ENCODE measurements at places on chromosomes 1 and 21.

- no peak for DNase-seq
These were observed 112.5 kb upstream of the NGF start for GRCh38 chr1:115450501-115451040.

GRCh38 chr1:116857092-116857491, 52.6 kb upstream of the PTGFRN start:
- no peak for DNase-seq

DNA sequence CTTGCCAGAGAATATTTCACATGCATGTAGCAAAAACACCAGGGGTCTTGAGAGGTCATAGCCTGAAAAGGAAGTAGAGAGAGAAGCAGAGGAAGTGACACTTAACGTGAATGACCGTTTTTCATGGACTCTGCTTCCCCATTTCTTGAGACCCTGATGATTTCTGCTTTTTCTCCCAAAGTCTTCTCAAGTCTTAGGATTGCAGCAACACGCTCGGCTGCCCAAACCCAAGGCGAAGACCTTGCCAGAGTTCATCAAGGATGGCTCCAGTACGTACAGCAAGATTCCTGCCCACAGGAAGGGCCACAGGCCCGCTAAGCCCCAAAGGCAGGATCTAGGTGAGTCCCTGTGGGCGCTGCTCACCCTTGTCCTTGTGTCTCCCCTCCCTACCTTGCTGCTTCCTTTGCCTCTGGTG, 12.8 kb downstream of the THEMIS2 start:
- DNase-seq: no peak

- DNase-seq: no peak
These were observed 103.6 kb downstream of the SCMH1 start for GRCh38 chr1:41138549-41138948.

DNA sequence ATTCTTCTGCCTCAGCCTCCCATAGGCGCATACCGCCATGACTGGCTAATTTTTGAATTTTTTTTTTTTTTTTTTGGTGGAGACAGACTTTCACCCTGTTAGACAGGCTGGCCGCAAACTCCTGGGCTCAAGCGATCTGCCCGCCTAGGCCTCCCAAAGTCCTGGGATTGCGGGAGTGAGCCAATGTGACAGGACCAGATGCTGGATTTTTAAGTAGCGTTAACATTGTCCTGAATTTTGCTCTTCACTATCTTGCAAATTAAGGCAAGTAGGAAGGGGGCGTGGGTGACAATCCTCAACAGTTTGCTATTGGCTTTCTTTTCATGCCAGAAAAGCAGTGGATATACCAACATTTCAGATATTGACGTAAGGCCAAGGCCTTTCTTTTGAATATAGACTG, 49.7 kb upstream of the TSNAX start:
- no peak for DNase-seq

DNA sequence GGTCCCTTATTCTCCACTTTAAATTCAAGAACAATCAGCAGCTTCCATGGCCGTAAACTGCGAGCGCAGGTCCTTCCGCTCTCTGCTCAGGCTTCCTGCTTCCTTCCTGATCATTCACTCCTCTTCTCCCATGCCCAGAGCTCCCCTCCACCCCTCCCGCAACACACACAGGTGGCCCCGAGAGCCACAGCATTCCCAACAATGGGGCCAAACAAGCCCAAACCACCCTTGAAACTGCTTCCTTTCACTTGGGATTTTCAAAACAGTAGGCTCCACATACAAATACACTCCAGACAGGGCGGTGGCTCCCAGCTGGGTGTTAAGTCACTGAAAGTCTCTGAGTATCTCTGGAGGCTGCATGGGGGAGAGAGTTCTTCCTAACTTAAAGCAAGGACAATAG, 11.4 kb downstream of the FAM89A start:
- DNase-seq: peak; percentile 19

GRCh38 chr1:96962216-96962615, 240.6 kb downstream of the PTBP2 start:
- no peak for DNase-seq

DNA sequence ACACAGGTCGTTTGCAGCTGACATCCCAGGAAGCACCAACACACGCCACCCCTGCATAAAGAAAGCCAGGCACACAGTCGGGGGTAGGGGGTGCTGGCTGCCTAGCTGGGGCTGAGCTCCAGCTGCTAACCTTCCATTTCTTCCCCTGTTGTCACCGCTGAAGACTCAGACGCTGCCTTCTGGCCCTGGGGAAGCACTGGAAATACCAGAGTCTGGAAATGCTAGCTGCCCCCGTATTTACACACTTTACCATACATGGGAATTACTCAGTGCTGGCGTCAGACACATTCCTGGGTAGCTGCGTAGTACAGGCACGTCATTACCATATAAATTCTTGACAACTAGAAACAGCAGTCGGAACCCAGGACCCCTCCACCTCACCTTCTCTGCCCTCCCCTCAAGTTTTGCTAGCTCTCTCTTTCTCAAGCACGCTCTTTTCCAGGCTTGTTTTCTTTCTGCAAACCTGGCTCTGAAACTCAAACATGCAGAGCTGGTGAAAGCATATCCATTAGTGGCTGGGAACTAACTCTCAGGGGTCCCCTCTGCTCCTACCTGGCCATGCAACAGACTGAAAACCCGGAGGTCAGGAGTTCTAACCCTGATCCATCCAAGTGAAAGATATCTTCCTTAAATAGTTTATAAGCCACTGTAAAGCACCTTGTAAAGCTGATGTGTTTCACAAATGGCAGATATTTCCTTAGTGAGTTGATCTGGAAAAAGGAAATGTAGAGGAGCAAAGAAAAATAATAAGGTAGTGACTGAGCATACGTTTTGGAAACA, 3.3 kb downstream of the CSRP1 start:
- DNase-seq: no peak

DNA sequence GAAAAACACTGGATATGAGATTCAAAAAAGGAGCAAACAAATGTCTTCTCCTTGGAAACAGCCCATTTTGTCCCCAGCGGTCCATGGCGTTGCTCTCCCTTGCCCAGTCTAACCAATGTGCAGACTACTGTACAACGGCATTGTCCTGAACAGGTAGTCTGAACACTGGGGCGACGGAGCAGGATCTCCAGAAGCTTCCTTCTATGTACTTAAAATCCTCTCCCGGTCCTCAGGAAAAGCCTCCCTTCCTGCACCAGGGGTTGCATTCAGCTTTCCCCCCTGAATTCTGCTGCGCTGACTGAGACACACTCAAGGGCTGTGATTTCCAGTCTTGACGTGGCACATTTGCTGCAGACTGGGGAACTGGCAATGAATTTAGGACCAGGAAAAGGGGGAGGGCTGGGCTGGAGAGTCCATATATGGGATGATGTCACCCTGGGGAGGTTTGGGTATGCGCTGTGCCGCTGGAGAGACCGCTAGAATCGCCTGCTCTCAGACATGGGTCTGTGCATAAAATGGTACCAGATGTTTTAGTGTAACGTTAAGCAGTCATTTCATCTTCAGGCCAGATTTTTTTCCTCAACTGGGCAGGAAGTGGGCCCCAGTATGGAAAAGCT, 275.9 kb upstream of the C1orf105 start:
- no peak for DNase-seq

DNA sequence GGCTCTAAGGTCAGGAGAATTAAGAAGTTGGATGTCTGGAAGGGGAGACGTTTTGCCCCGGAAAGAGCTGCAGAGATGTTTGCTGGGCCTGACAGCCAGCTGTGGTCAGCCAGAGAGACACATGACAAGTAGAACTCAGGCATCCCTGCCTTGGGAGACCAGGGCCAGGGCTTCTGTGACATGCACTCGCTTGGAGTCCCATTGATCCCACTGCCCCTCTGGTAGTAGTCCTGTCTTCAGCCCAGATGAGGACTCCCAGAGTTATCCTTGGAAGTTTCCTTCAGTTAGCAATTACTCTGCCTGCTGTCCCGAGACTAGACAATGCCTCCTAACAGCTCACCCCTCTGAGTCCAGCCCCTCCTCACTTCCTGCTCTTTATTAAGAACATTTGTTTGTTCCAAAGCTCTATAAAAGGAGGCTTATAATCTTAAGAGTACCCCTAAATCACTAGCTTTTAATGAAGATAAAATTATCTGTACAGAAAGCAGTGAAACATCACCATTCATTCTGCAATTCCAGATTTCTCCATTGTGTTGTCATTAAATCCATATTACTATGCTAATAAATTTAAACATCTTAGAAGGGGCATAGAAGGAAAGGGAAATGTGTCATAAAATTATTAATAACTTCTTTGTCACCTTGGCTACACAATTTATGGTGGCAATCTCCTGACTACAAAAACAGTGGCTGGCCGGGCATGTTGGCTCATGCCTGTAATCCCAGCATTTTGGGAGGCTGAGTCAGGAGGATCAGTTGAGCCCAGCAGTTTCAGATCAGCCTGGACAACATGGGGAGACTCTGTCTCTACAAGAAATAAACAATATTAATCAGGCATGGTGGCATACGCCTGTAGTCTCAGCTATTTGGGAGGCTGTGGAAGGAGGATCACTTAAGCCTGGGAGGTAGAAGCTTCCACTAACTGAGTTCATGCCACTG, 94.2 kb downstream of the KCNK1 start:
- DNase-seq: no peak

- no peak for DNase-seq
These were observed 60.6 kb downstream of the MYOM3 start for GRCh38 chr1:24051206-24051945.

DNA sequence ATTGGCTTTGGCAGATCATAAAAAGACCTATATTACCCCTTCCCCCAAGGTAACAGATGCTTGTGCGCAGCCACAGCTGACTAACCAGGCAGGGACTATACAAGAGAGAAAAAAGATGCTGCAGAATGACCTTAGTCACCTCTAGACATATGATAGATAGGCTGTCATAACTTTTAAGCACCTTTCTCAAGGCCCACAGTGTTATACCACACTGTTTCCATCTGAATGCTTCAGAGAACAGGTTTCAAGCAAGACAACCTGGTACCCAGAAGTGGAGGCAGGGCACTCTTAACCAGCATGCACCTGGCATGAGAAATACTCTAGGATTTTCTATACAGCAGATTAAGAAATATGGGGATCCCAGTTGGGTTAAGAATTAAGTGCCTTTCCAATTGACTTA, 12.8 kb upstream of the OVAAL start:
- DNase-seq: no peak

GRCh38 chr21:43733529-43734071, 14.7 kb downstream of the PDXK start:
- no peak for DNase-seq

DNA sequence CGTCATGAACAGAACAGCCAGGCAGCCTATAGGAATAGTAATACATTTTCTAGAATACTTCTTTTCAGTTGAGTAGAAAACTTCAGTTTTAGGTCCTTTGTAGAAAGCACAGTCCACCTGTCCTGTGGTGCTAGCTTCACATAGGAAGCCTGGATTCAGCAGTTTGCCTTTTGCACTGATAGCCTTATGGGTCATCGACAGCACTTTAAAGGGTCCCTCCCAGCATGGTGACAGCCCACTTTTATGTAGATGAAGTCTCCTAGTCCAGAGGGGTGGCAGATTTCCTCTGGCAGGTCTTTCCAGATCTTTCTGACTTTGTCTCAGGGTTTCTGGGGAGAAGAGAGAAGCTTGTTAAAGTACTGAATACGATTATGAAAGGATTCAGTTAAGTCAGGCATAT, 161.4 kb upstream of the TNR start:
- no peak for DNase-seq

GRCh38 chr1:215911406-215911968, 344.4 kb downstream of the KCTD3 start:
- no peak for DNase-seq

- DNase-seq: no peak
These were observed 239.0 kb downstream of the PTPRU start for GRCh38 chr1:29475326-29475725.

GRCh38 chr1:84856726-84857270, 36.2 kb downstream of the LPAR3 start:
- no peak for DNase-seq

DNA sequence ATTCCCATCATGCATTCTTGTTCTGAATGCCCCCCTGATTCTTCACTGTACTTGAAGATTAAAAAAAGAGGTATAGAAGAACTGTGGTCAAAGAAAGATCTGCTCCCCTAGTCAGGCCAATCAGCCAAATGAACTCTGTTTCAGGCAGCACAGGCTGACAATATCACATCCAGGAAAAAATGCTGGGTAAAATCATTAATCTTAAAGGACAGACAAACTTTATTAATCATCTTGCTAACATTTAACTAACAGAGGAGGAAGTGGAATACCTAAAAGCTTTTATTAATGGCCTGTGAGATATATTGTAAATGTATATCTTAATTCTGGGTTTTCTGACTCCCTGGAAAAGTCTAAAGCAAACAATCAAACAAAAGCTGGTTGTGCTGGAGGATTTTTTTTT, 660.5 kb upstream of the PRMT6 start:
- DNase-seq: no peak

GRCh38 chr1:20589331-20590278, 708 bp downstream of the CDA start:
- DNase-seq: no peak

DNA sequence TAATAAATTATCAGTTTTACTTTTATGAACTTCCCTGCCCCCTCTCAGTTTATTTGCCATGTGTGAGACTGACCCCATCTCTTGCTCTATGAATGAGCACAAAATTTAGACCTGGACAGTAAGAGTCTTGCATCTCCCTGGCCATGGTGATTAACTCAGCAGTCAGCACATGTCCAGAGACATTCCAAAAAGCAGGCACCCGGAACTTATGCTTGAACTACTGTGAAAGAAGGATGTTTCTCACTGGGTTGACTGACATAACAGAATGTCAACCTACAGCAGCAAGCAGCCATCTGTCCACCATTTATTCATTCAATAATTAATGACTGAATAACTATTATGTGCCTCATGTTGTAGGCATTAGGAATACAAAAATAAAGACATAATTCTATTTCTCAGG, 11.3 kb upstream of the SEC16B start:
- no peak for DNase-seq

DNA sequence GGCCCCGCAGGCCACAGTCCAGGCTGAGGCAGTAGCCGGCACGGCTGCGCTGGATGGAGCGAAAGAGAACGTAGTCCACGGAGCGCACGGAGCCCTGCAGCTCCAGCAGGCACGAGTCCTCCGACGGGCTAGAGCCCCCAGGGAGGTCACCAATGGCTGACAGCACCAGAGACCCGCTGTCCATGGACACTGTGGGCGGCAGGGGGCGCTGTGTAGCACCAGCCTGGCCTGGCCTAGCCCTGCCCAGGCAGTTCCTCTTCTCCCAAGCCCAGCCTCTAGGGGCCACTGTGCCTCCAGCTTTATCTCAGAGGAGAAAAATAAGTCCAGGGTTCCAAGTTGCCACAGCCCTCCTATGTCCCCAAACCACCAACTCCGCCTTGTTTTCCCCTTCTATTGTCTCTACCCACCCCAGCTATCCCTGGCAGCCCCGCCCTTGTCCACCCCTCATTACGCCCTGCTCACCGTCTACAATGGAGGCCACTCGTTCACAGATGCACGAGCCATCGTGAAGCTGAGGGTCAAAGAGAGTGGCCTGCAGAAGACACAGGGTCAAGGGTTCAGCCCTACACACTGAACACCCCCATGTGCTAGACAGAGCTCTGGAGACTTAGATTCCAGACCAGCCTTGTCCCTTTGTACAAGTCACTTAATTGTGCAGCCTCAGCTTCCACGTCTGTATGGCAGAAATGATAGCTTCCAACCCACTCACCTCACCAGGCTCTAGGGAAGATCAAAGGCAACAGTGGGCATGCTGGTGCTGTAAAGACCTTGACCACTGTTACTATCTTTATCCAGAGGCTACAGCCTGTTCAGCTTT, 4.4 kb downstream of the ENTREP3 start:
- peak; percentile 89 for DNase-seq

GRCh38 chr1:226593541-226593940, 45.0 kb downstream of the STUM start:
- DNase-seq: no peak

- DNase-seq: no peak
These were observed 18.1 kb upstream of the SLC19A1 start for GRCh38 chr21:45560106-45561021.
